ENCODE measurements at places on chromosomes 2 and 18.

DNA sequence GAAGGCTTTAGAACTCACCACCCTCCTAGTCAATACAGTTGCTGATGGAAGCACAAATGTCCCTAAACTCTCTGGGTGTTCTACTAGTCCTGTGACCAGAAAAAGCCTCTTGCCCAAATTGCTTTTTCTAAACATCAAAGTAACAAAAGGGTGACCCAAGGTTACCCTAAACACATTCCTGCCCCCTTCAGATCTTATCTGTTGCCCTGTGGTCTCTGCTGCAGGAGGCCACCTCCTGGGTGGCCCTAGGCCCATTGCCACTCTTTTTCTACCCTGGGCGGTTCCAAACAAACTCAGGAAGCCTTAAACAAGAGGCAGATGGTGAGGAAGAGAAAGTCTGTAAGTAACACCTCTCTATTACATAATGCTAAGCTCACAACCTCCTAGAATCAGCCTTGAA, 3.3 kb downstream of the RNF152 start:
- no peak for DNase-seq

GRCh38 chr2:109242210-109242653, 113.2 kb downstream of the SH3RF3 start:
- no peak for DNase-seq

DNA sequence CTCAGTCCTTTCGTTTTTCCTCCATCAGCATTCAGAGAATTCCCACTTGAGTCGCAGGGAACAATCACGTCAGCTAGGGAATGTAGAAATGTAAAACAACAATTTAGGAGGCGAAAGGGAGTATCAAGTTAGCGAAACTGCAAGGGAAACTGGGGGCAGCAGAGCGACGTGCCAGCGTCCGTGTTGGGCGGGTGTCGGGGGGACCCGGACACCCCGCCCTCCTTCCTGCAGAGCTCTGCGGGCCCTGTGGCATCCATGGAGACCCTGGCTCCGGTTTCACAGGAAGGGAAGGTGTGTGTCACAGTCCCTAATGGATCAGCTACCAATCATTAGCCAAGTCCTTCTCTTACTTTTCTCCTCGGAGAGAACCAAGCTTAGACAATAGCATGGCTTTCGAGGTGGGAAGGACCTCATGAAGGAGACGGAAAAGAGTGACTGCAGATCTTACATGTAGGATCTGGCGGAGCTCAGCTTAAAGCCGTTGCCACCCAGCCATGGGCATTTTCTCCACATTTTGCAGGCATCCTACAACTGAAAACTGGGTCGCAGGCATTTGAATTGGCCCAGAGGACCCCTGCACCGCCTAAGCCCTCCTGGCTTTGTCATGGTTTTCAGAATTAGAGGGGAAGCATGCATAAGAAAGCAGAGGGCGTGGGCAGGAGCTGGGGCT, 33.7 kb downstream of the SOX11 start:
- DNase-seq: no peak

- no peak for DNase-seq
Measured at GRCh38 chr18:52236131-52236530, 103.9 kb upstream of the DCC start.
